Testis (tissue), 5 donors: ENCODE measurements at places on chromosomes 1 and 21. TPM values are rescaled to one million over a fixed set of nuclear protein-coding genes. Genes with fewer than 3 reads are reported as not detected.

S100A1 gene
- polyA plus RNA-seq: 29.8 TPM

ACTA1 gene
- polyA plus RNA-seq: 136 TPM

OR2T33 gene
- polyA plus RNA-seq: not detected

ATP1A4 gene
- 38.6 TPM for polyA plus RNA-seq

GRCh38 chr1:112546076-112546475 lies 37.3 kb downstream of the WNT2B start:
- no peaks in the 10 kb centered on the region for H3K36me3 ChIP-seq
- no peak for DNase-seq
- no peak overlapping the region for H3K4me3 ChIP-seq
- H3K4me1 ChIP-seq: no peaks in the 10 kb centered on the region

GPR153 gene
- 5.8 TPM for polyA plus RNA-seq

GRCh38 chr1:43279666-43280065 lies 5.7 kb downstream of the C1orf210 start:
- H3K4me3 ChIP-seq: no peak overlapping the region
- H3K27ac ChIP-seq: no peak overlapping the region
- H3K36me3 ChIP-seq: no peaks in the 10 kb centered on the region
- peaks cover 1% of the 10 kb centered on the region for H3K4me1 ChIP-seq
- H3K27me3 ChIP-seq: no peaks in the 10 kb centered on the region
- DNase-seq: no peak

GBP3 gene
- polyA plus RNA-seq: 7.1 TPM

DNA sequence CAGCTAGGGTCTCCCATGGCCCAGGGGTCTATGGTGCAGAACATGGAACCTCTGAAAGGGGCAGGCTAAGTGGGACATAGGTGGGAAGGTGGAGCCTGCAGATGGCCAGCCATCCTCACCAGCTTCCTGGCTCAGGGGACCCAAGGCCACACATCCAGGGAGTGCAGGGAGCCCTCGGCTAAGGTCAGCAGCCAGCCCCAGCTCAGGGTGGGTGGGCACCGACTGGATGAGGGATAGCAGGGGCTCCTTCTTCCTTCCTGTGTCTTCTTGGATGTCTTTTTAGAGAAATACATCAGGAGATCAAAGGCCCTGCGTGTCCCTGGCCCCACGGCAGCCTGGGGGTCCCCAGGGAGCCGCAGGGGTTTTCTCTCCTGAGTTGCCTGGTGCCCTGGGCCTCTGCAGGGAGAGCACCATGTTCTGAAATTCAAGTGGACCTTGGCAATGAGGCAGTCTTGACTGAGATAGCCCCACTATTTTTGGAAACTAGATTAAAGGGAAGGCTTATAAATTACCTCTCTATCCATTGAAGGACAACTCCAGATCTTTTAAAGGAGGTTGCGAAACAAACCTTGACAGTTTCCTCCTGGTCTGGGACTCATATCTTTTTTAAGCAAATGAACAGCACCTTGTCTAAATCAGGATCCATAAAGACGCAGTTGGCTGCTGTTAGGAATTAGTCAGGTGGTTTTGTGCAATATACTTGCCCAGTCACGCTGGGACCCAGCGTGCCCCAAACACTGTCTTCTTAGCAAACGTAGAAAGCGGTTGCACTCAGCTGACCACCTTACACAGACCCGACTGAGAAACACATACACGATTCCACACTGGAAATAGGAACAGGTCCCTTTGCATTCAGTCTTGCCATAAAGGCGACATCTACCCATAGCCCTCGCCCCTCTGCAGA lies 242.3 kb downstream of the TOMM20 start:
- H3K36me3 ChIP-seq: no peaks in the 10 kb centered on the region
- peaks cover 8% of the 10 kb centered on the region for H3K4me1 ChIP-seq
- DNase-seq: no peak
- peak overlapping the region; percentile 41 for H3K27ac ChIP-seq
- H3K4me3 ChIP-seq: no peak overlapping the region
- no peaks in the 10 kb centered on the region for H3K27me3 ChIP-seq

GRCh38 chr1:162951553-162952315 lies 90.8 kb upstream of the CCDC190 start:
- H3K27ac ChIP-seq: no peak overlapping the region
- H3K4me1 ChIP-seq: no peaks in the 10 kb centered on the region
- no peaks in the 10 kb centered on the region for H3K36me3 ChIP-seq

DNA sequence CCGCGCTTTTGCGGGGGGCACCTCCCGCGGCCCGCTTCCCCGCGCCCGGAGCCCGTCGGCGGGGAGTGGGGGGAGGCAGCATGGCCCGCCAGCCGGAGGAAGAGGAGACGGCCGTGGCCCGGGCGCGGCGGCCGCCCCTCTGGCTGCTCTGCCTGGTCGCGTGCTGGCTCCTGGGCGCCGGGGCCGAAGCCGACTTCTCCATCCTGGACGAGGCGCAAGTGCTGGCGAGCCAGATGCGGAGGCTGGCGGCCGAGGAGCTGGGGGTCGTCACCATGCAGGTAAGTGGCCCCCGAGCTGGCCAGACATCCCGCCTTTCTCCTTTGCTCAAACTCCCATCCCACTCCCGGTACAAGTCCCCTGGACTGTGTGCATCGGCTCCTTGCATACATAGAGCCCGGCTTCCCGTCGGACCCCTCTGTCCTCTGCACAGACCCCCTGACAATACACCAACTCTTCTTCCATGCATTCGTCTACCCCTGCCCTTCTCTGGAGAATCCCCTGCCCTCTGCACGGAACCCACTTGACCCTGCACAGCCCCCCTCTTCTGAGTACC lies 812 bp downstream of the CACHD1 start:
- peak; percentile 42 for DNase-seq
- H3K27me3 ChIP-seq: no peaks in the 10 kb centered on the region
- H3K36me3 ChIP-seq: no peaks in the 10 kb centered on the region

DNA sequence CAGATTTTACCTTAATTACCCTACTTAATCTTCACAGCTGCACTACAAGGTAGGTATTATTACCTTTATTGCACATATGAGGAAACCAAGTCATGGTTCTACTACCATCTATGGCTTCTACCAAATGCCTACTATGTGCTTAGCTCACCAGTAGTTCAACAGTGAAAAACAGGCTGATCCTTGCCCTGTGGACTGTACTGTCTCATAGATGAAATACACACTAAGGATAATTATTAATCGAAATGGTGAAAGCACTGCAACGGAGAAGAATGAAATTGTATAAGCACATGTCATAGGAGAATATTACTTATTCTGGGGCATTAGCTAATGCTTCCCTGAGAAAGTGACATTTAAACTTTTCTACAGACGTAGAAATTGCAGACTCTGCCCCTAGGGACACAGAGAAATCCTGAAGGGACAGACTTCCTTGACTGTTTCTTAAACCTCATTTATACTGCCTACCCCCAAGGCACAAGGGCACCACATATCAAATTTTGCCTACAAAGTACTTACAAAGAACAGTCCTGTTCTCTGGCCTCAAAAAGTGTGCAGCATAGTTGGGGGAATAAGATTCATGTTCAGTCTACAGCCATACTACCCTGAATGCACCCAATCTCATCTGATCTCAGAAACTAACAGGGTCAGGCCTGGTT lies 148.4 kb upstream of the ZC3H11B start:
- no peaks in the 10 kb centered on the region for H3K4me1 ChIP-seq
- DNase-seq: no peak
- H3K27me3 ChIP-seq: no peaks in the 10 kb centered on the region

NUAK2 gene
- polyA plus RNA-seq: 7.2 TPM

GRCh38 chr1:107941123-107941522 lies 23.9 kb downstream of the VAV3 start:
- H3K4me3 ChIP-seq: no peak overlapping the region
- H3K4me1 ChIP-seq: no peaks in the 10 kb centered on the region
- no peak for DNase-seq
- no peaks in the 10 kb centered on the region for H3K27me3 ChIP-seq

DNA sequence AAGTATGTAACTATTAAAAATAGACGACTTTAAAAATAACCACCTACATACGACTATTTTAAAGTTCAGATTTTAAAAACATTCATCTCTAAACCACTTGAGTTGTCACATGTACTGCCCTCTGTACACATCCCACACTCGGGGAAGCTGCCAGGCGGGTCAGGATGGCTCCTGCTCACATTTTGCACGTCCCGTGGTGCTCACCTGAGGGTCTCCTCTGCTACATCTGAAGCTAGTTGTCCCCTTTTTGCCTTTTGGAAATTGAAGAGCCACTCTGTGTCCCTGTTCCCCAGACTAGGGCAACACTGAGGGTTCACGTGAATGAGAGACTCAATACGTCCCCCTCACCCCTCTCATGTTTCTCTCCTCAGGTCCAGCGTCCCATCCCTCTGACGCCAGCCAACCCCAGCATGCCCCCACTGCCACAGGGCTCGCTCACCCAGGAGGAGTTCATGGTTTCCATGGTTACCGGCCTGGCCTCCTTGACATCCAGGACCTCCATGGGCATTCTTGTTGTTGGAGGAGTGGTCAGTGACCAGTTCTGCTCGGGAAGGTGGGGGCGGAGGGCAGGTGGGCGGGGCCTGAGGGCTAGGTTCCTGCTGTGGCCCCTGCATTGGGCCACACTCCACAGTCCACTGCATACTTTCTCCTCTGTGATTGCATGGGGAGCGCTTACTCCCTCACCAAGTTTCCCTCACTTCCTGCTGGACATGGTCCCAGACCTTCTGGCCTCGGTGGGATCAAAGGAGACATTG lies 13.0 kb upstream of the MIIP start:
- no peak overlapping the region for H3K27ac ChIP-seq
- H3K4me1 ChIP-seq: no peaks in the 10 kb centered on the region
- H3K4me3 ChIP-seq: no peak overlapping the region
- DNase-seq: no peak
- H3K27me3 ChIP-seq: no peaks in the 10 kb centered on the region

- DNase-seq: no peak
- H3K27me3 ChIP-seq: no peaks in the 10 kb centered on the region
- no peak overlapping the region for H3K4me3 ChIP-seq
- H3K27ac ChIP-seq: no peak overlapping the region
- no peaks in the 10 kb centered on the region for H3K36me3 ChIP-seq
Observed at GRCh38 chr1:112530832-112531231, 22.1 kb downstream of the WNT2B start.

GRCh38 chr21:17950591-17950990 lies 131.4 kb upstream of the C21orf91 start:
- no peaks in the 10 kb centered on the region for H3K4me1 ChIP-seq
- H3K4me3 ChIP-seq: no peak overlapping the region
- no peaks in the 10 kb centered on the region for H3K36me3 ChIP-seq
- H3K27ac ChIP-seq: no peak overlapping the region
- no peaks in the 10 kb centered on the region for H3K27me3 ChIP-seq
- DNase-seq: no peak

ANGPTL3 gene
- polyA plus RNA-seq: 0.25 TPM

DNA sequence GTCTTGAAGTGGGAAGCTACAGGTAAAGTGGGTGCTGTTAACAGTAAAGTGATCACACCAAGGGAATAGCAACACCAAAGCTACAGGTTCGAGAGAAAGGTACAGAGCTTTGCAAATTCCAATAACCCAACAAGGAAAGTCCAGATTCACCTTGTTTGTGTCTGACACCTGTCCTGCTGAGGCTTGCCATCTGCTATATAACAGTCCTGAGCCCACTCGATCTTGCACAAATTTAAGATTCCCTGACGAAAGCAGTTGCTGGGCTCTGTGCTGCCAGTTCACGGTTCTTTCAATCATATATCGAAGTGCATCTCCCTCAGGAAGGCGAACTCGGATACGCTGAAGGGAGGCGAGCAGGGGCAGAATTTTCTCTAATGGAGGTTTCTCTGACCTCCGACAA lies 23.0 kb upstream of the SYT2 start:
- no peak overlapping the region for H3K27ac ChIP-seq
- no peak overlapping the region for H3K4me3 ChIP-seq
- no peak for DNase-seq
- no peaks in the 10 kb centered on the region for H3K36me3 ChIP-seq

DNA sequence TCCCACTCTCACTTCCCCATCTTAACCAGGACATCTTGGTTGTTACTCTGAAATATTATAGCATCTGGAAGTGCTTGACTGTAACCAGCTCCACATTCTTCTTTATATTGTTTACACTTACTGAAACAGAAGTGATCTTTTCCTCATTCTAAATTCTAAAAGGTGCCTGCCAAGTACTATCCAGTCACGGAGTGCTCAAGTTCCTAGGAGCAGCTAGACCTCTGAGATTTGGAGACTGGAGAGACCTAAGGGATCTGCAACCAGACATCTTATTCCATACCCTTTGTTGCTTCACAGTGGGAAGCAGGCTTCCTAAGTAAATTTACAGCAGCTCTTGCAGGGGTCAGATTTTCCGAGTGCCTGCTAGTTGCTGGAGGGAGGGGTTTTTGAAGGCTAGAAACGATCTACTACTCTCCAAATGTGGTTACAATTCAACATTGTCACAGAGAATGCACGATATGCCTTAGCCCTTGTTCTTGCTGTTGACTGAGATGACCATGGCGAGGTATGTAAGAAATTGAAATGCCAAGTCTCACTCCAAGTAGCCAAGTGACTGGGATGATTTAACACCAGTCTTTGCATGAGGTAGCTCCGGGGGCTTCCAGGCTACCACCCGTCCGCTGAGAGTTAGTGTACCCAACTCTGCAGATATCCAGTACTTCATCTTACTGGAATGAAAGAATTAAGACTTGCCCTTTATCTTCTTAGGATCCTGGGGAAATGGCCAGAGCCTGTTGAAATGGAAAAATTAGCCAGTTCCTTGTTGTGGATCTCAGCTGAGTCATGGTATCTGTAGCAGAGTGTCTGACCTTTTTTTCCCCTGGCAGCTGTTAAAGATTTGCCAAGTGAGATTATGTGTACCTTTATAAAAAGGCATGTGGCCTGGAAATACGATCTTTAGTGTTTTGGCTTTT lies 150.8 kb downstream of the MAST2 start:
- H3K4me1 ChIP-seq: no peaks in the 10 kb centered on the region
- no peak overlapping the region for H3K27ac ChIP-seq
- H3K27me3 ChIP-seq: no peaks in the 10 kb centered on the region

RGS18 gene
- polyA plus RNA-seq: 0.75 TPM

ZNF648 gene
- polyA plus RNA-seq: 0.91 TPM

TGFB2 gene
- polyA plus RNA-seq: 4.5 TPM

CFHR5 gene
- polyA plus RNA-seq: 0.11 TPM
